ENCODE measurements at places on chromosomes 1 and 21. TPM values are rescaled to one million over a fixed set of nuclear protein-coding genes. Genes with fewer than 3 reads are reported as not detected.

DNA sequence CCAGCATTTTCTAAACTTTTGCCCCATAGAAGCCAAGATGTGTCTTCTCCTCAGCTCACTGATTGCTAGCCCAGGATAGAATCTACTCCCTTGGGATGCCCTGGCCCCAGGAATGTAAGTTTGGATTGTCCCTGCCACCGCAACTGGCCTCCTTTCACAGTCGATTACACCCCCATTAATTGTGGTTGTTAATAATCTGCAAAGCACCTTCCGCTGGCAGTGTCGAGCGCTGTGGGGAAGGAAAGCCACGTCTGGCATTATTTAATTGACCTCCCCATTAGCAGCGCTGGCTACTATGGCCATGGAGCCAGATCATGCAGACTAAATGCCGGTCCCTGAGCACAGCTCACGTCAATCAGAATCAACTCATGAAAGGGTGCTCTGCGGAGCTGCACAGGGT lies 597.3 kb upstream of the PLXNA2 start:
- no peak for DNase-seq

DNA sequence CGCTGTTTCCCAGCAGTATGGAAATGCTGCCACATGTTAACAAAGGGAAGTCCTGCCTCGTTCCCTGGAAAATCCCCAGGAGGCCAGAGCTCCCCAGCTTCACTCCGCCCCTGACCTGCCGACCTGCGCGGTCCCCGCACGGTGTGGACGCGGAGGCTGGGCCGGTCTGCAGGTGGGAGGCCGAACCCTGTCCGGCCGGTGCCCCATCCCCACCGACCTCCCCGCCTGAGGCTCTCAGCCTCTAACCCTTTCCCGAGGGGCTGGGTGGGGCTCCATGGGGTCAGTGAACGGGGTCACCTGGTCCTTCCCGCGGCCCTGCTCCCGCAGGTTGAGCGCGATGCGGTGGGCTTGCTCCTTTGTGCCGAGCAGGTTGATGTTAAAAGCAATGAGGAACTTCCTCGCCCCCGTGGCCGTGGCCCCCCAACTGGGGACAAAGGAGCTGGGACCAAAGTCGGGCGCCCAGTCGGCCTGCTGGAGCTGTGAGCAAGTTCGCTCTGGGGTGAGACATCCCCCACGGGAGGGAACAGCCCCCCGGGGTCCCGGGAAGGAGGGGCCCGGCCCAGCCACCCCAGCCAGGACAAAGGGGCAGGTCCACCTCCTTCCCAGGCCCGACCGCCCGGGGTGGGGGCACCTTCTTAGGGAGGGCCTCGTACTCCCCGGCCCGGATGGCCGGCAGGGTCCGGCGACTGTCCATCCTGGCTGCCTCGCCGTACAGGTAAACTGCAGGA lies 4.0 kb downstream of the FTCD start:
- DNase-seq: no peak

DNA sequence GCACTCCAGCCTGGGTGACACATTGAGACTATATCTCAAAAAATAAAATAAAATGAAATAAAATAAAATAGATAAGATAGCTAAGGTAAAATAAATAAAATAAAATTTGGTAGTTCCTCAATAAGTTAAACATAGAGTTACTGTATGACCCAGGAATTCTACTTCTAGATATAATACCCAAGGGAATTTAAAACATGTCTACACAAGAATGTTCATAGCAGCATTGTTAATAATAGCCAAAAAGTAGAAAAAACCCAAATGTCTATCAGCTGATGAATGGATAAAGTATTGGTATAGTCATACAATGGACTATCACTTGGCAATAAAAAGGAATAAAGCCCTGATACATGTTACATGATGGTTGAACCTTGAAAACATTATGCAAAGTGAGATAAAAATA lies 47.8 kb downstream of the CEP350 start:
- DNase-seq: no peak

DNA sequence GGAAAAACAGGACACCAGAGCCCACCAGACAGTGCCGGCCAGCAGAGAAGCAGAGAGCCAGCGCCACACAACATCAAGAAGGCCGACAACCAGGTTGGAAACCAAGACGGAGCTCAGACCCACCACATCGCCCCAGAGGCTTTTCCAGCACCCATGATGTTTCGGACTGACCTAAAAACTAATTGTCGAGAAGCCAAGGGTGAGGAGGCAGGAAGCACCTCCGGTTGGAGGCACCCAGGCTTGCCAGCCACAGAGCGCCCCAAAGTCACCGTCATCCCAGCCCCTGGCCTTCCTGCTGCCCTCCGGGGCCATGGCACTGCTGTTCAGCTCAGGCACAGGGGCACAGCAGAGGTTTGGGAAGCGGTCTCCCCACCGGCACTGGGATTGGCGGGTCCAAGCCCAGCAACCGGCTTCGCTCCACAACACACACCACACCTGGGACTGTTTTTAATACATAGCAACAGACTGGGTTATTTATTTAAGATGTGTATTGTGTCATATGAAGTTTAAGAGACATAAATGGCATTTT lies 67.2 kb downstream of the SLC37A1 start:
- DNase-seq: no peak

DNA sequence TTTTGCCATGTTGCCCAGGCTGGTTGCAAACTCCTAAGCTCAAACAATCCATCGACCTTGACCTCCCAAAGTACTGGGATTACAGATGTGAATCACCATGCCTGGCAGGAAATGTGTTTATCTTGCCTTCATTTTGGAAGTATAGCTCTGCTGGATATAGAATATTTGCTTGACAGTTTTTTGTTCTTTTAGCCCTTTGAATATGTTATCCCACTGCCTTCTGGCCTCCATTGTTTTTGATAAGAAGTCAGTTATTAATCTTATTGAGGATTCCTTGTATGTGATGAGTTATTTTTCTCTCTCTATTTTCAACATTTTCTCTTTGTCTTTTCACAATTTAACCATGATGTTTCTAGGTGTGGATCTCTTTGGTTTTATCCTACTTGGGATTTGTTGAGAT lies 112.9 kb upstream of the RAB3GAP2 start:
- DNase-seq: no peak

DNA sequence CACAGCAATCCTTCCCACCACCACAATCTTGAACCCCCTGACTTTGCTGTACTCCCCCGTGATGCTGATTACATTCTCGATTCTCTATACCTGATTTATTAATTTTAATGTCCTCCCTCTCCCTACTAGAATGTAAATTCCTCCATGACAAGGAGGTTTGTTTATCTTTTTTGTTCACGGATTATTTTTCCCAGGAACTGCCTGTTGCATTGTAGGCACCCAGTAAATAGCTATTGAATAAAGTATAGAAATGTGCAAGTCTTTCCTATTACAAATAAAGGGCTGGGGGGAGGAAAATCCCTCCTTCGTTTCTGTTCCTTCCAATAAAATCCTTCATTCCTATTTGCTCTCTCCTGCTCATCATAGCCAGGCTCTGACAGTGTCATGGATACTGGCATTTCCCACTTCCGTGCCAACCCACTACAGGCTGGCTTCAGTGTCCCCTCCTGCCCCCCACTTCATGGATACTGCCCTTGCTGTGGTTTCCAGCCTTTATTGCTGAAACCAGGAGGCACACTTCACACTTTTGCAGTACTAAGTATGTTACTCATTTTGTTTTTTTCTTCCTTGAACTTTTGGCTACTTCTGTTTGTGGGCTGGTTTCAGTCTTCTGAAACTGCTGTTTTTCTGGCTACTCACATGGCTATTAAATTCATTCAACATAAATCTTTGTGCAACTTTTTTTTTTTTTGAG lies 7.5 kb downstream of the KIF1B start:
- DNase-seq: peak; percentile 43

GRCh38 chr1:3463408-3463863 lies 9.0 kb downstream of the ARHGEF16 start:
- DNase-seq: no peak

DNA sequence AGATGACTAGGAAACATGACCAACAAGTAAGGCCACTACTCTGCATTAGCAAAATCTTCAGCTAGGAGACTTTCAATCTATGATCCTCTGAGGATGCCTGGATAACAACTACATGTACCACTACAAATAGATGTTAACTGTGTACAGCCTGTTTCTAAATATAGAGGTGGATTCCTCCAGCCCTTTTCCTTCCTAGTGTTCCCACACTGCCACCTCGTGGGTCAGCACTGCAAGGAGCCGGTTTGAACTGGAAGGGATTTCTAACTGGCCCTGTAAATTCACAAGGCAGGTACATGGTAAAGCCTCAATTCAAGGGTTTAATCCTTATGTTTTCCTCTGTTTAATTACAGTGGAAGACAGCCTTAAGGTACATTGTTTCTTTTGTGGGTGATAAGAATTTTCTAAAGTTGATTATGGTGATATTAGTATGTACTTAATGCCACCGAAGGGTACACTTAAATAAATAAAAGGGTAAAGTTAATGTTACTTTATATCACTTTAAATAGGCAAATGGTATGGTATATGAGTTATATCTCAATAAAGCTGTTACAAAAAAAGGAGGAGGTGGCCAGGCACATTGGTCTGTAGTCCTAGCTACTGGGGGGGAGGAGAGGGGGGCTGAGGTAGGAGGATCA lies 14.4 kb downstream of the SMYD3 start:
- peak; percentile 64 for DNase-seq

GRCh38 chr1:183593356-183593755 lies 3.1 kb upstream of the NCF2 start:
- DNase-seq: no peak

GRCh38 chr1:236800002-236800620 lies 5.0 kb downstream of the MTR start:
- DNase-seq: no peak

- no peak for DNase-seq
These were observed 238.4 kb downstream of the PLPP3 start for GRCh38 chr1:56340977-56341376.

DNA sequence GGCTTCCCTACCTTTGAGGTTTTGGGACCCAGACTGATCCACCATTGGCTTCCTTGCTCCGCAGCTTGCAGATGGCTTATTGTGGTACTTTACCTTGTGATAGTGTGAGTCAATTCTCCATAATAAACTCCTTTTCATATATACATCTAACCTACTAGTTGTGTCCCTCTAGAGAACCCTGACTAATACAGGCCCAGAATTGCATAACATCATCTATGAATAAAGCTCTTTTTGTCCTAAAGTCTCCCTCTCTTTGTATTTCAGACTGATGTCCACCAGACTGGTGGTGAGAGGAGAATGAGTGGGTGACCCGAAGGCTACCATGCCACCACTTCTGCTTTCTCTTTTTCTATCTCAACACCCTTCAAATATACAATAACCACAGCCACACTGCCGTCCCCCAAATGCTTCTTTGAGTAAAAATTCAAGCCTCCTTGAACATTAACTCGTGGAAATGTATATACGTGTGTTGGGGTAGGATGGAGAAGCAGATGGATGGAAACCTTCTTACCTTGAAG lies 265.7 kb downstream of the PTBP2 start:
- DNase-seq: no peak

DNA sequence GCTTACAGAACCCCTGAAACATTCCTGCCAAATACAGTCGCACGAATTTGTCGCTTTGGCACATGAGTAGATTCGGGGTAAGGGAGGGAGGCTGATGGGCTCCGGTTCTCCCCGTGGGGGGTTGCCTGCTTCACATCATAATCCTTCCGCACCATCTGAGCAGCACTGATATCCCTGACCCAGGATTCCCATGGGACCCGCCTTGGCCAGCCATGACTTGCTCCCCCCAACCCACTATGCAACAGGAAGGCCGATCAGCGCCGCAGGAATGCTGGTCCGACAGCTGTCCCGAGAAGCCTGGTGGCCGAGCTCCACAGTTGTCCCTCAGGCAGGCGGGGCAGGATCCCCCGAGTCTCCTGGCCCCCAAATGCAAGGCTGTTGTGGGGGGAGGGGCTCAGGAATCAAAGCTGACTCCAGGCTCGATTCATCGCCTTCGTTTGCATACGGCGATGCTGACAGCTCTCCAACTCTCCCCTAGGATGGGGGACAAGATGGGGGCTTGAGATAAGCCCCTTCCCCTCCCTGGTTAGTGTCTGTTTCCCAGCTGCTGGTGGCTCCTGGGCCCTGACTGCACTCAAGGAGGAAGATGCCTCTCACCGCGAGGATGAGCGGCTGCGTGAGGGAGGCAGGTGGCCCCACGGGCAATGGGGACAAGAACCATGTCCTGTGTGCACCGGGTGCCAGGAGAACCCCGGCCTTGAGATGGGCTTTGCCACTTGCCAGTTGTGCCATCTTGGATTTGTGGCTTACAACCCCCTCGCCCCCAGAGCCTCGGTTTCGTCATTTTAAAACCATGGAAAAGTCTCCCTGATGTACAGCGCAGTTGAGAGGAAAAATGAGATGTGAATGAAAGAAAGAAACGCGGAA lies 9.3 kb downstream of the DRAXIN start:
- no peak for DNase-seq

- peak; percentile 56 for DNase-seq
These were observed 56.5 kb downstream of the GATAD2B start for GRCh38 chr1:153866045-153866850.

GRCh38 chr1:233114860-233115259 lies 164.4 kb downstream of the NTPCR start:
- DNase-seq: no peak

DNA sequence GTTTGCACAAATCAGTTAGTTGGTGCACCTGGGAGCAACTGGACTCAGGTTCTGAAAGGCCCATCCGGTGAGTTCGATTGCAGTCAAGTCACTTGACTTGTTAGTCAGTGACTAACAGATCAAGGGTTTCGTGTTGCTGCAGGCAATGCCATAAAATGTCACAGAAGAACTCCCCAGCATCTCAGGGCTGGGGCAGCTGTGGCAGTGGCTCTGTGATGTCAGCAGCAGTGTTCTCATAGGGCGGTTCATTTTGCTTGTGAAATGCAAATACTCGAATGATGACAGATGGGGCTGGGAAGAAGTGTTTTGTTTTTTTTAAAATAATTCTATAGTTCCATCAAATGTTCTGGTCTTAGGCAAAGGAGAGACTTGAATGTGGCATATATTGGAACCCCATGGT lies 287.8 kb downstream of the LMX1A start:
- no peak for DNase-seq

GRCh38 chr1:22665752-22666151 lies 12.7 kb downstream of the C1QB start:
- DNase-seq: no peak

- no peak for DNase-seq
These were observed 9.5 kb upstream of the GOLT1A start for GRCh38 chr1:204223129-204223860.

DNA sequence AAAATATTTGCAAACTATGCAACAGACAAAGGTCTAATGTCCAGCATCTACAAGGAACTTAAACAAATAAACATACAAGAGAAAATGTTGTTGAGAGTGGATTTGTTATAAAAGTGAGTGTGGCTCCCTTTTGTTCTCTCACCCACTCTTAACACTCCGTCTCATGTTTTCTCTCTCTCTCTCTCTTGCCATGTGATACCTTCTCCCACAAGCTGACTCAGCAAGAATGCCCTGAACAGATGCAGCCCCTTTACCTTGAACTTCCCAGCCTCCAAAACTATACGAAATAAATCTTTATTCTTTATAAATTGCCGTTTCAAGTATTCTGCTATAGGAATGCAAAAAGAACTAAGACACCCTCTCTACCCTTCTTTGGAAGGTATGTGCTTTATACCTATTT lies 234.1 kb downstream of the ADGRL2 start:
- no peak for DNase-seq

GRCh38 chr1:204991342-204991844 lies 51.6 kb upstream of the CNTN2 start:
- DNase-seq: no peak

GRCh38 chr1:11653861-11654136 lies 430 bp downstream of the FBXO2 start:
- DNase-seq: no peak

Gene SUSD4
- 0.29 TPM for total RNA-seq

Gene SLC22A15
- 0.60 TPM for total RNA-seq

Gene PPIE
- 75.6 TPM for total RNA-seq

Gene KCNK1
- 0.12 TPM for total RNA-seq

Gene MAP1LC3C
- 0.20 TPM for total RNA-seq

Gene CD160
- total RNA-seq: not detected

Gene MARK1
- 3.7 TPM for total RNA-seq

Gene ATP6V1G3
- not detected for total RNA-seq

Gene RIPK4
- total RNA-seq: 12.3 TPM
